ENCODE measurements at places on chromosomes 11 and 22.
A peak's percentile ranks its signal among the peaks of the same experiment; 100 is the strongest.

GRCh38 chr11:93560199-93560932 lies 17.2 kb upstream of the SMCO4 start:
- DNase-seq: no peak

DNA sequence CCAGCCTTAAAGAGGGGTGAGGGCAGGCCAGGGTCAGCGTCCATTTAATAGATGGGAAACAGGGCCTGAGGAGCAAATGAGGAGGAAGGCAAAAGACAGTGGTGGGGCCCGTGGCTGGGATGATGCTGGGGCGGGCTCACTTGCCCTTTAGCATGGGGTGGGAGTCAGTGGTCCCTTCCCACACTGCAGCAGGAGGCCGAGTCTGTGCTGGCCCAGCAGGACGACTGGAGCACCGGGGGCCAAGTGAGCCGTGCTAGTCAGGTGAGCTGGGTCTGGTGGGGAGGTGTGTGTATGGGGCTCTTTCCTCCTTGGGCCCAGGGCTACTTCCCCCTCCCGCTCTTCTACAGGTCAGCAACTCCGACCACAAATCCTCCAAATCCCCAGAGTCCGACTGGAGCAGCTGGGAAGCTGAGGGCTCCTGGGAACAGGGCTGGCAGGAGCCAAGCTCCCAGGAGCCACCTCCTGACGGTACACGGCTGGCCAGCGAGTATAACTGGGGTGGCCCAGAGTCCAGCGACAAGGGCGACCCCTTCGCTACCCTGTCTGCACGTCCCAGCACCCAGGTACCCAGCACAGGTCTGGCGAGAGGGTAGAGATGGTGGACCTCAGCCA lies 12.8 kb downstream of the SCYL1 start:
- no peak for DNase-seq

GRCh38 chr22:42763965-42764480 lies 43.4 kb upstream of the A4GALT start:
- no peak for DNase-seq

GRCh38 chr22:30186041-30186440 lies 60.5 kb downstream of the LIF start:
- no peak for DNase-seq

- no peak for DNase-seq
Measured at GRCh38 chr22:44822534-44822933, 70.2 kb downstream of the ARHGAP8 start.

DNA sequence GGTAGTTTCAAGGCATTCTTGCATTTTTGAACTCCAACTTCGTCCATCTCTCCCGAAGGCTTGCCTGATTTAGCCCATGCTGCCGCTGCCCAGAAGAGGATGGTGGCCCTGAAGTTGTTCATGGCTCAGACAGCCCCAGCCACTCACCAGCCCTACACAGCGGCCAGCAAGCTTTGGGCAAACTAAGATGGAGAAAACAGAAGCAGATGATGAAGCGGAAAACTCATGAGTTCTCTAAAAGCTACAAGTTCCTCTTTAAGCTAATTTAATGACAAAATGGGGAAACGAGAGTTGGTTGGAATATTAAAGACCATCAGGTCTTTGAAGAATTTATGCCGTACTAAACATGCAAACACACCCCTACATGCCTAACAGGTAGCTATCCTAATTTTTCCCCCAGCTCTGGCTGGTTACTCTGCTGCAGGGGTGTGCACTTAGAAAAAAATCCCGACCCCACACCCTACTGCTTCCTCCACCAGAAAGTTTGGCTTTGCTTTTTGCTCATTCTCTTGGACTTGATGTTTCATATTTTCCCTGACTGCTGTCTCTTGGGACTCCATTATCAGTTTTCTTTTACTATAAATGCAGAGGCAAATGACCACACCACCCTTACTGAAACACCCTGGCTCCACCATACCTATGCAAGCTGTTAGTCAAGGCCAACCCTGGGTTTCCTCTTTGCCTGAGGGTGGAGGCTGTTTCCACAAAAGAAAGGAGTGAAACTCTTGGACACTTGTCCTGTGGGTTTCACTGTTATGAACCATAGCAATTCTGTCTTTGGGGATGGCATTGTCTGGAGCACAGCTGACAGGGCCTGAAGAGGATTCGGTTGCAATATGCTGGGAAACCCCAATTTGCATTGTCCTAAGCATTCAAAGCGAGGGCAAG lies at the start of gene MPEG1:
TSS of gene MPEG1 (minus strand) at position 184 of the 888 bp plus-strand sequence. CDS start at position 122, 62 bp downstream.
- no peak for DNase-seq

- DNase-seq: no peak
Measured at GRCh38 chr11:134027671-134028070, 41.2 kb upstream of the JAM3 start.

GRCh38 chr11:3087821-3088800 lies 30.9 kb upstream of the CARS1 start:
- DNase-seq: peak; percentile 75

DNA sequence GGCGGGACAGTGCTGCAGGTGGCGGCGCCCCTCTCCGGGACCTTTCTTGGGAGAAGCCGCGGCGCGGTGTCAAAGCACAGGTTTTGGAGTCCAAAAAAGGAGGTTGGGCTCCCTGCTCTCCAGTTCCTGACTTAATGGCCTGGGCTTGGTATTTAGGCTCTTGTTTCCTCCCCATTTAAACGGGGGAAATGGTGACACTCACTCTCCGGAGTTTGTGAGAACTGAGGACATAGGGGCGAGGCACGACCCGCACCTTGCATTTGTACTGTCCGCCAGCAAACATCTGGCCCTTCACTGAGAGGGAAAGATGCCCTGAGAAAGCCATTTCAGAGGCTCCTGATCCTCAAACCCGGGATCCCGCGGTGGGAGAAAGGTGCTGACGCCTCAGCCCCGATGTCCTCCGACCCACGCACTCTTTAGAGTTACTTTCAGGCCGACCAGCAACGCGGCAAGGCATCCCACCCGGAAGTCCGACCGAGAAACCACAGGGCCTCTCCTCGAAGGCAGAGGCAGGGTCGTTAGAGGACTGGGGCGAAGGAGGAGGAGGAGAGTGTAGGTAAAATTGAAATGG lies 2.9 kb upstream of the WDR74 start:
- DNase-seq: no peak

DNA sequence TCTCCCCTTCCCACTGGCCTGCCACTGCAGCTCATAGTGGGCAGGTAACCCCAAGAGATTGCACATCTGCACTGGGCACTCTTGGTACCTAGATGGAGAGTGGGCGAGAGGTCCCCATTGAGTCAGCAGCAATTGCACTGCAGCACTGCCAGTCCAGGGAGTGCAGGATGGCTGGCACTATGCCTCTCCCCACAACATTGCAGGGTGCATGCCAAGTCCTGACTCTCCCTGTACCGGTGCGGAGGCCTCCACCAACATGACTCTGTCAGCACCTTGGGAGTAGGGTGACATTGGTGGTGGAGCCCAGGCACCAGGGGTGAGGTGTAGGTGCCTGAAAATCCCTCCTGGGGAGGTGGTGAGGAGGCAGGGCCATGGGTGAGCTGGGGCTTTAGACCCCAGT lies 82.2 kb downstream of the TRAF6 start:
- DNase-seq: no peak

DNA sequence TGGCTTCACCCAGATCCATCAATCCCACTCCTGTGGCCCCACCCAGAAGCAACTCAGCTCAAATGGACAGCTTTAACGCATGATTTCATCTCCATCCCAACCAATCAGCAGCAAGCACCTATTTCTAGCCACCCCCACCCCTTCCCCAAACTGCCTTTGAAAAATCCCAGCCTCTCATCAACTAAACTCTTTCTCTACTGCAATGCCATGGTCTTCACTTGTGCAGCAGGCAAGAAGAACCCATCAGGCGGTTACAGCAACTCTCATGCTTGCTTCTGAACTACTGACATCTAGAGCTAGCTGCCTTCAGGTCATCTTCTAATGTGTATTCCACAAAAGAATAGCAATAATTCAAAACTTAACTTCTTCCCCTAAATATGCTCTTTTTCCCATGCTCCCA lies 42.1 kb upstream of the STK33 start:
- DNase-seq: no peak

DNA sequence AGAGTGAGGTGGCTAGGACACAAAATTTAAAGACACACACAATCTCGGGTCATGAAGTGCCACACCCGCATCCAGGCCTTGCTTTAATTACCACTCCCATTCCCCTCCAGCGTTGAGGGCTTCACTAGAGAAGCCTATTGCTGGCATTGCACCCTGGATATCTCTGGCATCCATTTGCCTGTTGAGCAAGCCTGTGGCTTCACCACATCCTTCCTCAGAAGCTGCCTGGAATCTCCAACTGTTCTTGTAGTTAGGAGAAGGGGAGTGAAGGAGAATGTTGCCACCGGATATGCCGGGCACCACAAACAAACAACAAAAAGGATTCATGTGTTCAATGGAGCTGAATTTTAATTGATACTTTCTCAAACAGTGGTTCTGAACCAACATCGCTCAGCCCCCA lies 34.4 kb upstream of the RCN1 start:
- peak; percentile 53 for DNase-seq

DNA sequence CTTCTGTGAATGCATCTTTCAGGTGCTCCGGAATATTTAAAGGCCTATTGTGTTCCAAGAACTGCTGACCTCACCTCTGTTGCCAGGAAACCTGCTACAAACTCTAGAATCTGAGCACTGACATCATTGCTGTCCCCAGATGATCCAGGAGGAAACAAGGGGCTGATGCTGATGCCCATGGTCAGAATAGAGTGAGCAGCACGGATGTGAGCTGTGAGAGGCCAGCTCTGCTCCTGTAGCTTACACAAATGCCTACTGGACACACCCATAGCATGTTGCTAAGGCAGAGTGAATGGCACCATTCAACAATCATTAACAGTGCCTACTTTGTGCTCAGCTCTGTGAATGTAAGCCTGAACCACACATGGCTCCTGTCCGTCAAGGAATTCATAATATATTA lies 276.7 kb upstream of the API5 start:
- DNase-seq: no peak

DNA sequence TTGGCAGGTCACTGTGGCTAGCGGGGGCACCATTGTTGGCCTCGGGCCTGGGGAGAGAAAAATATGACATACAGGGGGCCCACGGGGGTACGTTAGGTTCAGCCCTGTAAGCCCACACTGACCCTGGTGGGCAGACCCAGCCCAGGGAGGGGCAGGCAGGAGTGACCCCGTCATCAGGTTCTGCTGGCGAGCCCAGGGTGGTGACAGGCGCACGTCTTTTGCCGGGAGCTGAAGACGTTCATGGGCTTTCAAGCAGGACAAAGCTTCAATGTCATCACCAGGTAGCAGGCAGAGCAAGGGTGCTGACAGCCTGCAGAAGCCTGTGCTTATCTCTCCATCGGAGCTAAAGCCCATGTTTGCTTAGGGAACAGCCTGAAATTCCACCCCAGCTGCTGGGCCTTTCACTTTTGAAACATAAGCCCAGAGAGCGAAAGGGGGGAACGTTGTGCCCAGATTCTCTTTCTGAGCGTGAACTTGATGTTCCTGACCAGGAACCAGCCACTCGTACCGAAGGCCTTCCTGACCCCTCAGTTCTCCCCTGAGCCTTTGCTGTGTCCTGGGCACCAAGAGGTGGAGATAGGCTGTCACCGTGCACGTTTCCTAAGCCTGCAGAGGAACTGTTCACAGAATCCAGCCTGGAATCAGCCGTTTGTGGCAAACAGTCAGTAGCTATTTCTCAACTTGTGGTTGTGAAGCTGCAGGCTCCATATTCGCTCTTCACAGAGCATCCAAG lies 74.0 kb upstream of the ATXN10 start:
- DNase-seq: no peak

GRCh38 chr11:19892387-19892786 lies 179.8 kb downstream of the NAV2 start:
- peak; percentile 52 for DNase-seq

- no peak for DNase-seq
Measured at GRCh38 chr11:61114913-61115312, 12.6 kb downstream of the CD5 start.

DNA sequence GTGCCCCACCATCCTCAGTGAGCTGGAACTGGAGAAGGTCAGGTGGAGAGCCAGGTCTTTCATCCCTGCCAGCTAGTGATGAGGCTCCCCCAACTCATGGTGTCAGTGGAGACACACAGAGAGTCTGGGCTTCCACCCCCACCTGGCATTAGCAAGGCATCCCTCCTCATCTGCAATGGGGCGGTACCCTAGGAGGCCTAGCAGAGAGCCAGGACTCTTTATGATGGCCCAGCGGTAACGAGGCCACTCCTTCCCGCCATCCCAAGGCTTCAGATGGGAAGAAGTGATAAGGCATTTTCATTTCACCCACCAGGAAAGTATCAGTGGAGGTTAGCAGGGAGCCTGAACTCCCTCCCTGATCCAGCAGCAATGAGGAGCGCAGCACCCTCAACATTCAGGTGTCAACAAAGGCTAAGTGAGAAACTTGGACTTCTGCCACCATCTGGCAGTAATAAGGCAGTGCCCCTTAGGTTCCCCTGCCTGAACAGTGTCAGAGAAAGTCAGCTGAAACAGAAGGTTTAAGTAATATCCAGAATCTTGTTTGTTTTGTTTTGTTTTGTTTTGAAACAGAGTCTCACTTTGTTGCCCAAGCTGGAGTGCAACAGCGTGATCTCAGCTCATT lies 40.5 kb upstream of the FBLN1 start:
- DNase-seq: no peak

DNA sequence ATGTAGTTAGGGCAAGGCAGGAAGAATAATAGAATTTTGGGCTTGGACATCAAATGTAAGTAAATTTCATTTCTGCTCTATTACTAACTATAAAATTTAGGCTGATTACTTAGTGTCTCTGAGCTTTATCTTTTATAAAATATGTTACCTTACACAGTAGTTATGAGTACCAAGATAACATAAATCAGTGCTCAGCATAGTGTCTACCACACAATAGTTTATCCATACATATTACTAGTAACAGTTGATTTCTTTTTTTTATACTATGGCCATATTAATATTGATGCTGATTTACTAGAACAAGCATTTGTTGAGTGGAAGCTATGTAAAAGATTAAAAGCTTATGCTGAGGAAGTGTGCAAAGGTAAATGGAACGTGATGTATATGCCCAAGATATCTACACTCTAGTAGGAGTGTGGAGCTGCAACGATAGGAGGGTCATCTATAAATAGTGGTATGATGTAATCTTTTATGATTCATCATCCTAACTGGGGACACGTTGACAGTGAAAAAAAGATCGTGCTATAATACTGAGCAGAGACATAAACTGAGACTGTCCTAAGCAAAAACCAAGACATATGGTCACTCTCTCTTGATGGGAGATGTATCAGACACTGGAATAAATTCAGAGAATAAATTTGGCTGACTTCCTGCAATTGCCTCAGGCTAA lies 8.7 kb upstream of the SLC5A12 start:
- no peak for DNase-seq

DNA sequence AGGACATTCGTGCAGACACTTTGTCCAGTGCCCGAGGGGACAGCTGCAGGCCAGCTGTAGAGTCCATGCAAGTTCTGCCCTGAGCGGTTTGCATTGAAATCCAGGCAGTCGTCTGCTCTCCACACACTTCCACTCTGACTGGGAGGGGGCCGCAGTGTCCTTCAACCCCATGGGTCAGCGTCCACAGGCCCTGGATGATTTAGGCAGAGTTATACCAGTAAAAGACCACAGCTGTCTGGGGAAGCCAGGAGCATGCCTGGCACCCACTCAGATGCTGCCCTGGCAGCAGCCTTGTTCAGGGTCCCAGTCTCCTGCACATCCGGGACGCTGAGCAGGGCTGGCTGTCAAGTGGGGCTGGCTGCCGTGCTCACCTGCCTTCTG lies 26.5 kb downstream of the KRTAP5-5 start:
- DNase-seq: no peak

- no peak for DNase-seq
Measured at GRCh38 chr22:43476751-43477725, 65.2 kb downstream of the MPPED1 start.

- peak; percentile 80 for DNase-seq
Measured at GRCh38 chr11:125777309-125777708, 1.3 kb downstream of the PATE2 start.

GRCh38 chr11:19872512-19873145 lies 160.0 kb downstream of the NAV2 start:
- DNase-seq: no peak
